B cell (primary cell): ENCODE measurements at places on chromosomes 3 and 15. TPM values are rescaled to one million over a fixed set of nuclear protein-coding genes. Genes with fewer than 3 reads are reported as not detected.

GRCh38 chr3:107877936-107878335 is 212.9 kb downstream of the CD47 start:
- no peak overlapping the region for H3K4me3 ChIP-seq
- no peaks in the 10 kb centered on the region for H3K27me3 ChIP-seq
- H3K4me1 ChIP-seq = no peaks in the 10 kb centered on the region
- H3K36me3 ChIP-seq = no peaks in the 10 kb centered on the region

- no peak overlapping the region for H3K27ac ChIP-seq
- no peaks in the 10 kb centered on the region for H3K36me3 ChIP-seq
- peaks cover 37% of the 10 kb centered on the region for H3K4me1 ChIP-seq
- H3K27me3 ChIP-seq = no peaks in the 10 kb centered on the region
- no peak overlapping the region for H3K4me3 ChIP-seq
These were observed 73.2 kb upstream of the HEG1 start for GRCh38 chr3:125128861-125129501.

- no peak overlapping the region for H3K27ac ChIP-seq
- no peak for DNase-seq
- no peaks in the 10 kb centered on the region for H3K36me3 ChIP-seq
- H3K27me3 ChIP-seq = no peaks in the 10 kb centered on the region
- H3K4me3 ChIP-seq = no peak overlapping the region
- H3K4me1 ChIP-seq = no peaks in the 10 kb centered on the region
These were observed 1445.6 kb downstream of the SI start for GRCh38 chr3:163632722-163633121.

The RHOV gene
- 0.41 and 0.54 TPM in 2 replicates for total RNA-seq

DNA sequence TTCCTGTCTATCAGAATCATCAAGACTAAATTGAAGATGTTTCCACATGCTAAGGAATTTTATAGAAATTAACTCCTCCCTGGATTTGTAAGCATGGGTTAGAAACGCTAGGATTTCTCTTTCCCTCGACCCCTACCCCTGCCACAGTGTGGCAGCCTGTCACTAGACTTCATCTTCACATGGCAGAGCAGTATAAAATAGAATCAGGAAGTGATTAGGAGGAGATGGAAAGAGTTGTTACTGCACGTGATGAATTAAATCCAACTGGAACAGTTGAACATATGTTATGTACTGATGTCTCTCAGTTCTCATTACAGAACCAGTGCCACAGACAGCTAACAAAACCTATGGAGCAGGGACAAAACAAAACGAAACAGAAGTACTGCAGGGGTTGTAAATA is 130.0 kb upstream of the BNIP2 start:
- no peak overlapping the region for H3K4me3 ChIP-seq
- no peaks in the 10 kb centered on the region for H3K36me3 ChIP-seq
- peaks cover 3% of the 10 kb centered on the region for H3K27me3 ChIP-seq
- DNase-seq = no peak

GRCh38 chr3:165336786-165337185 is 140.6 kb upstream of the SLITRK3 start:
- no peak overlapping the region for H3K4me3 ChIP-seq
- no peaks in the 10 kb centered on the region for H3K27me3 ChIP-seq
- no peaks in the 10 kb centered on the region for H3K36me3 ChIP-seq
- DNase-seq = no peak

The KBTBD13 gene
- total RNA-seq = not detected in 2 replicates

GRCh38 chr15:96122077-96123027 is 208.1 kb upstream of the NR2F2 start:
- H3K27me3 ChIP-seq = no peaks in the 10 kb centered on the region
- no peak overlapping the region for H3K4me3 ChIP-seq
